ENCODE measurements at places on chromosomes 5 and 9.

- DNase-seq = no peak
These were observed 615.0 kb downstream of the HINT1 start for GRCh38 chr5:130549884-130550561.

DNA sequence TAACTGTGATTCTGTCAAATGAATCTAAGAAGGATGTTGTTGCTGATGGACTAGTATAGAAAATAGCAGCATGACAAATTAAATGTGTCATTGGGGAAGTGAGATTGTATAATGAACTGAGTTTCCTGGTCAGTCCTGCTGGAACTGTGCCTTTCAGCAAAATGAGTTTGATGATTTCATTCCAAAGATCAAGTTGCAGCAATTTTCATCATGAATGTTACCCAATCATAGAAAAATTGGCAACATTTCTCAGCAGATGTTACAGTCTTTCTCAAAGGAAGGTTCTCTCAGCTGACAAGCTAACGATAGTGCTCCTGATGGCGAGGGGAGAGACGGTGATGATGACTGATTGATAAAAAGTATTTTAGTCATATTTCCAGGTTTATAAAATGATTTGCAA lies 10.7 kb downstream of the PCDHAC2 start:
- DNase-seq = no peak

DNA sequence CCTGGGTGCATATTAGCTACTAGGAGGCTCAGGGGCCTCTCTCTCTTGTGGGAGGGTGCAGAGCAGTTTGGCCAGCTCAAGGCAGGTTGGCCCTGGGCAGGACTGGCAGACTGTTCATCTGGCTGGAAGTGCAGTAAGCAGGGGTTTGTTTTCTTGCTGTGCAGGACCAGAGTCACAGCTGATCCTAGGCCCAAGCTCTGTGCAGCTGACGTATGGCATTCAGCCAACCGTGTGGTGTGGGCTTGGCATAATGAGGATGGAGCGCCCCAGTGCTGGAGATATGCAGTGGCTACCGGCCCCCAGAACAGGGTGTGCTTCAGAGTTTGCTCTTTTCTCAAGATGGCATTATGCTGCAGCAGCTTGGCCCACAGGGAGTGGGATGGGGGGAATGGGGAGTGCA lies 31.0 kb upstream of the PHF24 start:
- no peak for DNase-seq

GRCh38 chr5:120609570-120609969 lies 145.5 kb downstream of the PRR16 start:
- DNase-seq = no peak

DNA sequence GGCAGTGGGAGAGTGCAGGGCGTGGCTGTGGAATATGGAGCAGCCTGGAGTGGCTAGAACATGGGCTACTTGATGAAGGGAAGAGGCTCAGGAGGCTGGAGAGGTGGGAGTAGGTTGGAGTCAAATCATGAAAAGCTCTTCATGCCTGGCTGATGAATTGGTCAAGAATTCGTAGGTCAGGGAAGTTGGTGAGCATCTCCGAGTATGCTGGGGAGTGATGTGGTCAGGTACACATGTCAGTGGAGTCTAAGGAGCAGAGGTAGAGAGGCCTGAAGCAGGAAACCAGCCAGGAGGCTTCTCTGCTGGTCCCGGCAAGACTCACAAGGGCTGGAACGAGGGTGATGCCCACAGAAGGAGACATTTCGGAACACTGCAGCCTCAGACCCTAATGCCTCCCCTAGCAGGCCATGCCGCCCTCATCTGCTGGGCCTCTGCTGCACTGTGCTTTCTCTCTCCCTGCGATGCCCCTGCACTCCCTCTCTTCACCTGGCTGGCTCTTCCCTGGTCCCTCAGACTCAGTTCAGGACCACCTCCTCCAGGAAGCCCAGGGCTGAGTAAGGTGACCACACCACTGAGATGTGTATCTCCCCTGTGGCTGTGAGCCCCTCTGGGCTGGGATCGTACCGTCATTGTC lies 33.6 kb downstream of the TMOD1 start:
- DNase-seq = no peak

DNA sequence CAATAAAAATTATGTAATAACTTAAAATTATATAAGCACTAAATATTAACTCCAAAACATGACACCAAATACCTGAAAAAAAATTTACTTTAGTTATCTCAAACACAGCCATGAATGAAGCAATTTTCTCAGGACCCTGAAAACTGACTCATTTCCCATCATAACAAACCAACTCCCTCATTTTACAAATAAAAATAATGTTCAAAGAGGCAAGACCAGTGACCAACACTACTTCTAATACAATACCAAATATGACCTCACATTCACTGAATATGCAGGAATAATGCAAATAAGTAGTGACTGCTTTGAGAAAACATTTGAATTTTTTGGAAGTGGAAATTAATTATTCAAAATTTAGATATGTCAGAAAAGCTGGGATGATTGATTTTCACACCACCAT lies 21.6 kb downstream of the FBLL1 start:
- DNase-seq = no peak

All from T-helper 9 cell (primary cell).